Foreskin keratinocyte (primary cell): ENCODE measurements at places on chromosomes 13 and 19. TPM values are rescaled to one million over a fixed set of nuclear protein-coding genes. Genes with fewer than 3 reads are reported as not detected.

DNA sequence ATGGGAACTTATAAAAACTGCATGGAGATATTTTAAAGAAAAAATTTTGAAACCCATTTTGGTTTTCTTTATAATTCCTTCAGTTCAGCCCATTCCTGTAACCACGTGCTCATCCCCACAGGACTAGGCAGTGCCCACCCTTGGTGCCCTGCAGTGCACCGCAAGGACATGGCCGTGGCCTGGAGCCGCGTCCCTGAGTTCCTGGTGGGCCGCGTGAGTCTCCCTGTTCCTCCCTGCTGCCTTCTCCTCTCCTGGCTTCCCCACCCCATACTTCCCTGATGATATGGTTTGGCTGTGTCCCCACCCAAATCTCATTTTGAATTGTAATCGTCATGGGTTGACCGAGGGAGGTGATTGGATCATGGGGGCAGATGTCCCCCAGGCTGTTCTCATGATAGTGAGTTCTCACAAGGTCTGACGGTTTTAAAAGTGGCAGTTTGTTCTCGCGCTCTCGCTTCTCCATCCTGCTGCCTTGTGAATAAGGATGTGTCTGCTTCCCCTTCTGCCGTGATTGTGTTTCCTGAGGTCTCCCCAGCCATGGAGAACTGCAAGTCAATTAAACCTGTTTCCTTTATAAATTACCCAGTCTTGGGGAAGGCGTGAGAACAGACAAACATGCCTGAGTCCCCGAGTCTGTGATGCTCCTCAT, 31.6 kb upstream of the TFDP1 start:
- no peak for DNase-seq

GRCh38 chr13:86095351-86095750, 296.1 kb upstream of the SLITRK6 start:
- no peak for DNase-seq

DNA sequence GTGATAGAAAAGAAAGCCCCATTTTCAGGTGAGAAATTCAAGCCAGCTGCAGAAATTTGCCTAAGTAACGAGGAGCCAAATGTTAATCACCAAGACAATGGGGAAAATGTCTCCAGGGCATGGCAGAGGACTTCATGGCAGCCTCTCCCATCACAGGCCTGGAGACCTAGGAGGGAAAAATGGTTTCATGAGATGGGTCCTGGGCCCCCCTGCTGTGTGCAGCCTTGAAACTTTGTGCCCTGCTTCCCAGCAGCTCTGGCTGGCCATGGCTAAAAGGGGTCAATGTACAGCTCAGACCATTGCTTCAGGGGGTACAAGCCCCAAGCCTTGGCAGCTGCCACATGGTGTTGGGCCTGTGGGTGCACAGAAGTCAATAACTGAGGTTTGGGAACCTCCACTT, 9.9 kb downstream of the N4BP2L1 start:
- no peak for DNase-seq

The KLHL1 gene
- polyA plus RNA-seq: not detected in 2 replicates
